ENCODE measurements at places on chromosomes 4 and X.

DNA sequence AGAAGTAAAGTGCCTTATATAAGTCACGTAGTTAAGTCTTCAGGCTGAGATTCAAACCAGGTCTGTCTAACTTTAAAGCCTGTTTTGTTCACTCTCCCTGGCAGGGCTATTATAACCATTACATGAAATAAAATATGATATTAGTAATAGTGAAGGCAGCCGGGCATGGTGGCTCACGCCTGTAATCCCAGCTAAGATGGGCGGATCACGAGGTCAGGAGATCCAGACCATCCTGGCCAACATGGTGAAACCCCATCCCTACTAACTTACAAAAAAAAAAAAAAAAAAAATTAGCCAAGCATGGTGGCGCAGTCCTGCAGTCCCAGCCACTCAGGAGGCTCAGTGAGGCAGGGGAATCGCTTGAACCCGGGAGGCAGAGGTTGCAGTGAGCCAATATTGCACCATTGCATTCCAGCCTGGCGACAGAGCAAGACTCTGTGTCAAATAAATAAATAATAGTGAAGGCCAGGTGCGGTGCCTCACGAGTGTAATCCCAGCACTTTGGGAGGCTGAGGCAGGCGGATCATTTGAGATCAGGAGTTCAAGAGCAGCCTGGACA, 22.1 kb upstream of the SOWAHD start:
- no peak for DNase-seq

GRCh38 chrX:115400960-115401359, 111.4 kb downstream of the LUZP4 start:
- DNase-seq = no peak

- DNase-seq = no peak
These were observed 43.4 kb downstream of the SLC9A7 start for GRCh38 chrX:46715530-46715929.

- peak; percentile 16 for DNase-seq
These were observed 2.2 kb upstream of the CFI start for GRCh38 chr4:109803924-109804571.

- no peak for DNase-seq
These were observed 27.8 kb upstream of the GALNTL6 start for GRCh38 chr4:171785388-171785787.

All from NCI-H524 treated with DMSO at 0.1 percent for 48 hours (cell line).